HFFc6 (cell line): ENCODE measurements at places on chromosomes 3 and 15. TPM values are rescaled to one million over a fixed set of nuclear protein-coding genes. Genes with fewer than 3 reads are reported as not detected.

Gene PROK2
- total RNA-seq, result not detected in 3 replicates

Gene SLC12A8
- total RNA-seq, result 2.5 to 3.7 TPM (median 2.5 TPM) in 3 replicates

Gene GPR62
- total RNA-seq, result 0.09 to 0.10 TPM in 2 of 3 replicates, not detected in the other

Gene RNF7
- total RNA-seq, result 135 and 168 TPM in 2 replicates

Gene SPINK8
- total RNA-seq, result not detected in 3 replicates

Gene TNFSF10
- total RNA-seq, result not detected in 3 replicates

Gene UPK1B
- not detected in 3 replicates for total RNA-seq

Gene PRKCI
- 24.9 to 32.2 TPM (median 28.3 TPM) in 3 replicates for total RNA-seq

Gene COX5A
- total RNA-seq, result 187 to 195 TPM (median 189 TPM) in 3 replicates

- no peak overlapping the region for H3K4me3 ChIP-seq
- H3K27ac ChIP-seq, result no peak overlapping the region
- peaks cover 12% of the 10 kb centered on the region for H3K4me1 ChIP-seq
- no peaks in the 10 kb centered on the region for H3K36me3 ChIP-seq
Observed at GRCh38 chr15:92076541-92076940, 223.0 kb downstream of the SLCO3A1 start.

- H3K27me3 ChIP-seq, result no peaks in the 10 kb centered on the region; the same call in none of the 2 replicates
- no peak overlapping the region for H3K27ac ChIP-seq
- no peak for DNase-seq
- H3K36me3 ChIP-seq, result no peaks in the 10 kb centered on the region
- H3K4me1 ChIP-seq, result peaks cover 37% of the 10 kb centered on the region
Observed at GRCh38 chr3:46504789-46505188, 7.0 kb downstream of the RTP3 start.

DNA sequence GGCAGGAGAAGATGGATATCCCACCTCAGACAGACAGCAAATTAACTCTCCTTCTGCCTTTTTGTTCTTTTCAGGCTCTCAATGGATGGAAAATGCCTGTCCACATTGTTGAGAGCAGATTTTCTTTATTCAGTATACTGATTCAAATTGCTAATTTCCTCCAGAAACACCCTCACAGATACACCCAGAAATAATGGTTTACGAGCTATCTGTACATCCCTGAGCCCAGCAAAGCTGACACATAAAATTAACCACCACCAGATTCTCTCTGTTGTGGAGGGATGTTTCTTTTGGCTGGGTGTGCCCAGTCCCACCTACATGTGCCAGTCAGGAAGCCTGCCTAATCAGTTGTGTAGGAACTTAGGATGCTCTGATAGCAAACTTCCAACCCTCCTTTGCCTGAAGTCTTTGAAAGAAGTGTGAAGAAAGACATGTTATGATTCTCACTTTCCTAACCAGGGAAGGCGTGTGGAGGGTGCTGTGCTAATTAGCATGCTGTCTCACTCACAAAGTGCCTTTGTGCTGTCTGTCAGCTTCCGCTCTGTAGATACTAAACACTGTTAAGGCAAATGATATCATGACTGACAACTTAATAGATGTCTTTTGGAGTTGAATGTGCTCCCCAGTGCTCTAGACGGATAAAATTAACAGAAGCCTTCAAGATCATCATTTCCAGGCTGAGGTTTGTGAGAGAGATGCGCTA lies 208.5 kb downstream of the CLSTN2 start:
- no peak for DNase-seq
- H3K4me1 ChIP-seq, result no peaks in the 10 kb centered on the region
- H3K36me3 ChIP-seq, result peaks cover 5% of the 10 kb centered on the region; the same call in 1 of the 2 replicates
- no peak overlapping the region for H3K4me3 ChIP-seq
- no peaks in the 10 kb centered on the region for H3K27me3 ChIP-seq

GRCh38 chr3:10365791-10366190 lies 44.9 kb upstream of the SEC13 start:
- DNase-seq, result no peak
- H3K36me3 ChIP-seq, result peaks cover 8% of the 10 kb centered on the region
- no peak overlapping the region for H3K4me3 ChIP-seq
- H3K27me3 ChIP-seq, result peaks cover 3% of the 10 kb centered on the region
- H3K4me1 ChIP-seq, result peaks cover 49% of the 10 kb centered on the region

DNA sequence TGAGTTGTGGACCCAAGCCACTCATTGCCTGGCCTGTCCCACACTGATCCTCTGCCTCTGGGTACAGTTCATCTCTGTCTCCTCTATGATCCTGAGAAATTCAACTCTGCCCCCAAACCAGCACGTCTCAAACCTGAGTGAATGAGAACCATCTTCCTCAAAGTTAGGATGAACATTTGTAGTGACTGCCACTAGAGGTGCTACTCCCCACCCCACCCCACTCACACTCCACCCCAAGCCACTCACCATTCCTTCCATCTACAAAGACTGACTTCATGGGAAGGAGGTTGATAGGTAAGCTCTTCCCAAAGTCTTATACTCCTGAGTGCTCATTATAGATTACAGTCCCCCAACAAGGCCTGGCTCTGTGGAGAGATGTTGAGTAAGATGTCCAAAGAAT lies 43.8 kb downstream of the NEK10 start:
- H3K4me1 ChIP-seq, result peaks cover 65% of the 10 kb centered on the region
- peaks cover 45% of the 10 kb centered on the region for H3K36me3 ChIP-seq
- H3K27ac ChIP-seq, result peak overlapping the region; percentile 94
- DNase-seq, result no peak
- H3K27me3 ChIP-seq, result peaks cover 1% of the 10 kb centered on the region; the same call in 1 of the 2 replicates

DNA sequence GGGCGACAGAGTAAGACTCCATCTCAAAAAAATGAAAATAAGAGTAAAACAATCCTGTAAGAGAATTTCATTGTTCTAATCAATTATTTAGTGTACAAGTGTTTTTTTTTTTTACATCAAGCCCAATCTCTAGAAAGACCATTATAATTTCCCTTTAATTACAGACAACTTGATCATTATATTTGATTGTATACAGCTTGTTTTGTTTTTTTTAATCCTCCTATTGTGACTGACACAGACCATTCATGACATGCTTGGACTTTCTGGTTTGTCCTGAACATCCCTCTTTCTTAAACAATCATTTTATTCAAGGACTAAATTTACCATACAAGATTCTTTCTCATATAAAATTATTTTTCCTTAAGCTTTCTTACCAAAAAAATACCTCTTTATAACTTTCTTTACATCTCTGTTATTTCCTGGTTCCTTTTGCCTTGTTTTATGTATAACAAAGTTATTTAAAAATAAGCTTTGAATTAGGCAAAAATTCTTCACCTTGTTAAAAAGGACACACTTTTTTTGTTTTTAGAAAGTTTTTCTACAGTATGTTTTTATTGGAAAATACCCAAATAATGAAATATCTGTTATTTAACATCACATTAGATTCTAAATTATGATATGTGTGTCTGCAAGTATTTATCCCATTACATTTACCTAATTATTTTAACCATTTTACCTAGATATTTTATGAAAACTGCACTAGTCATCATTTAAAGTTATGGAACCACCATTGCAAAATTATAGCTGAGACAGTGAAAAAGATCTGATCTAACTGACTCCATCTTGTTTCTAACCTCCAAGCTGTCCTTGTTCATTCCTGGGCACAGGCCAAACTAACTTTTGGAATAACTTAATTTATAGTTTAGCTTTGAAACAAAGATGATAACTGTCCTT lies 26.1 kb upstream of the GFM1 start:
- H3K27ac ChIP-seq, result no peak overlapping the region
- no peaks in the 10 kb centered on the region for H3K36me3 ChIP-seq
- H3K27me3 ChIP-seq, result no peaks in the 10 kb centered on the region; the same call in 1 of the 2 replicates

GRCh38 chr3:74409066-74409465 lies 205.4 kb downstream of the CNTN3 start:
- DNase-seq, result no peak
- no peak overlapping the region for H3K27ac ChIP-seq
- peaks cover 28% of the 10 kb centered on the region for H3K36me3 ChIP-seq
- H3K4me3 ChIP-seq, result no peak overlapping the region
- no peaks in the 10 kb centered on the region for H3K27me3 ChIP-seq

DNA sequence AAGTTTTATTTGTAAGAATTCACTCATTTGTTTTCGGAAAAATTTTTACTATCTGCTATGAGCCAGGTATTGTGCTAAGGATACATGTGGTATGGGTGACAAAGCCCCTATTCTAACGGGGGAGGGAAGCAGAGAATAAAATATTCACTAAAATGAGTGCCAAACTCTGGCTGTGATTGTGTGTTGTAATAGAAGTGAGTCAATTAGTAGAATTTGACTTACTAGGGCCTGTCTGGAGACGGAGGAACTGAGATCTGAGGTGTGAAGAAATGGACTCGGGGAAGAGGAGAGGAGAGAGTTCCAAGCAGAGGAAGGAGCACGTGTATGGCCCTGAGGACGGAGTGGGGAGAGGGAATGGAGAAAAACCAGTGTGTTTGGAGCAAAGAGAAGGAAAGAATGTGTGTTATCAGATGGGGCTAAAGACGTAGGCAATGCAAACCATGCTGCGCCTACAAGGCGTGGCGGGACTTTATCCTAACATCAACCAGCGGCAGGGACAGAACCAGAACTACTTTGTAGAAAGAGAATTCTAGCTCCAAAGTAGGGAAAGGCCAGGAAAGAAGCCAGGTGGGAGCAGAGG lies 89.1 kb downstream of the OSBPL10 start:
- H3K27me3 ChIP-seq, result peaks cover 7% of the 10 kb centered on the region
- no peak overlapping the region for H3K27ac ChIP-seq

- no peak for DNase-seq
- H3K4me3 ChIP-seq, result no peak overlapping the region
- H3K27me3 ChIP-seq, result peaks cover 8% of the 10 kb centered on the region; the same call in 1 of the 2 replicates
- no peaks in the 10 kb centered on the region; the same call in 1 of the 2 replicates for H3K36me3 ChIP-seq
- H3K4me1 ChIP-seq, result peaks cover 24% of the 10 kb centered on the region
Observed at GRCh38 chr3:142884531-142884930, 4.4 kb downstream of the PCOLCE2 start.

DNA sequence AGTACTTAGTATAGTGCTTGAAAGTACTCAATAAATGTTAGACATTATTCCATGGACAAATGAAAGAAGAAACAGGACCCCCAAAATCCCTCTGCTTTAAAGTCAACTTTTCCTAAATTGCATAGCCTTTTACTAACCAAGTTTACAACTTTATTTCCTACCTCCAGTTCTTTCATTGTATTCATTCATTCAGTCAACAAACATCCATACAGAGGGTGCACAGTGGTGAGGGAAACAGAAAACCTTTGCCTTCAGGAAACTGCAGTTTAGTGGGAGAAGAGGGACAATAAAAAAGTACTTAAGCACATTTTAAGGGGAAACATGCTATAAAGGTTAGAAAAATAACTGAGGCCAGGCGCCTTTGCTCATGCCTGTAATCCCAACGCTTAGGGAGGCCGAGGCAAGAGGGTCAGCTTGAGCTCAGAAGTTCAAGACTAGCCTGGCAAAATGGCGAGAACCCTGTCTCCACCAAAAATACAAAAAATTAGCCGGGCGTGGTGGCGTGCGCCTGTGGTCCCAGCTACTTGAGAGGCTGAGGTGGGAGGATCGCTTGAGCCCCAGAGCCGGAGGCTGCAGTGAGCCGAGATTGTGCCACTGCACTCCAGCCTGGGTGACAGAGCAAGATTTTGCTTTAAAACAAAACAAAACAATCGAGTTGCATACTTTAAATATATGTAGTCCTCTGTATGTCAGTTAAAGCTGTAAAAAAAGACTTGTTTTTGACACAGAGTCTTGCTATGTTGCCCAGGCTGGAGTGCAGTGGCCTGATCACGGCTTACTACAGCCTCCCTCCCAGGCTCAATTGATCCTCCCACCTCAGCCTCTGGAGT lies 1.1 kb upstream of the DENND4A start:
- peak overlapping the region; percentile 95 for H3K4me3 ChIP-seq
- no peak for DNase-seq
- H3K27ac ChIP-seq, result peak overlapping the region; percentile 99
- H3K27me3 ChIP-seq, result peaks cover 2% of the 10 kb centered on the region; the same call in 1 of the 2 replicates
- no peaks in the 10 kb centered on the region for H3K36me3 ChIP-seq
- peaks cover 61% of the 10 kb centered on the region for H3K4me1 ChIP-seq

GRCh38 chr15:40121911-40122638 lies 13.4 kb upstream of the BMF start:
- H3K4me1 ChIP-seq, result peaks cover 8% of the 10 kb centered on the region
- no peak for DNase-seq
- H3K36me3 ChIP-seq, result no peaks in the 10 kb centered on the region
- H3K27ac ChIP-seq, result no peak overlapping the region

- no peaks in the 10 kb centered on the region for H3K36me3 ChIP-seq
- H3K4me1 ChIP-seq, result no peaks in the 10 kb centered on the region
- H3K27me3 ChIP-seq, result peaks cover 11% of the 10 kb centered on the region; the same call in 1 of the 2 replicates
- H3K4me3 ChIP-seq, result no peak overlapping the region
- DNase-seq, result no peak
Observed at GRCh38 chr15:77029166-77030047, 34.5 kb downstream of the PSTPIP1 start.

DNA sequence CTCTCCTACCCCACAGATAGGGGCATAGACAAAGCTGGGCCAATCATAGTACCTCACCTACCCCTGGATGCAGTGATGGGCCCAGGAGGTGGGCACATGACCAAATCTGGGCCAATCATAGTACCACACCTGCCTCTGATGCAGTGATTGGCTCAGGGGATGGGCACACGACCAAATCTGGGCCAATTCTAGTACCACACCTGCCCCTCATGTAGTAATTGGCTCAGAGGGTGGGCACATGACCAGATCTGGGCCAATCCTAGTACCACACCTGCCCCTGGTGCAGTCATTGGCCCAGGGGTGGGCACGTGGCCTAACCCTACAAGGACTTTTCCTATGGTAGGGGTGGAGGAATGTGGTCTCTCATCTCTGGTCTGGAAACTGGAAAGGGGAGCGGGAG lies 56.9 kb upstream of the MEF2A start:
- no peak overlapping the region for H3K4me3 ChIP-seq
- no peaks in the 10 kb centered on the region; the same call in 1 of the 2 replicates for H3K4me1 ChIP-seq
- no peaks in the 10 kb centered on the region for H3K36me3 ChIP-seq
- no peak for DNase-seq
- H3K27ac ChIP-seq, result no peak overlapping the region

- peaks cover 65% of the 10 kb centered on the region for H3K27me3 ChIP-seq
- no peak for DNase-seq
- no peaks in the 10 kb centered on the region for H3K4me1 ChIP-seq
- H3K27ac ChIP-seq, result no peak overlapping the region
Observed at GRCh38 chr15:43268111-43269105, 1.7 kb upstream of the TGM5 start.

- peak; percentile 73 for DNase-seq
- peaks cover 5% of the 10 kb centered on the region; the same call in 1 of the 2 replicates for H3K27me3 ChIP-seq
- H3K4me3 ChIP-seq, result peak overlapping the region; percentile 28; the same call in 1 of the 2 replicates
Observed at GRCh38 chr3:157618075-157618760, 115.0 kb upstream of the VEPH1 start.

- H3K36me3 ChIP-seq, result peaks cover 6% of the 10 kb centered on the region; the same call in 1 of the 2 replicates
- peak within 1 kb of the TSS; percentile 97 for H3K4me3 ChIP-seq
- H3K4me1 ChIP-seq, result peaks cover 48% of the 10 kb centered on the region
- H3K27me3 ChIP-seq, result no peaks in the 10 kb centered on the region; the same call in 1 of the 2 replicates
Observed at GRCh38 chr3:119293871-119294695, at the start of gene ARHGAP31. TSS of gene ARHGAP31 (plus strand) at chr3:119294383. CDS start at chr3:119294905, 522 bp downstream.

- no peak for DNase-seq
- no peak overlapping the region for H3K4me3 ChIP-seq
- H3K27ac ChIP-seq, result peak overlapping the region; percentile 44; the same call in 1 of the 2 replicates
- no peaks in the 10 kb centered on the region for H3K27me3 ChIP-seq
- peaks cover 45% of the 10 kb centered on the region for H3K4me1 ChIP-seq
Observed at GRCh38 chr3:152260026-152260425, 8.7 kb upstream of the MBNL1 start.

DNA sequence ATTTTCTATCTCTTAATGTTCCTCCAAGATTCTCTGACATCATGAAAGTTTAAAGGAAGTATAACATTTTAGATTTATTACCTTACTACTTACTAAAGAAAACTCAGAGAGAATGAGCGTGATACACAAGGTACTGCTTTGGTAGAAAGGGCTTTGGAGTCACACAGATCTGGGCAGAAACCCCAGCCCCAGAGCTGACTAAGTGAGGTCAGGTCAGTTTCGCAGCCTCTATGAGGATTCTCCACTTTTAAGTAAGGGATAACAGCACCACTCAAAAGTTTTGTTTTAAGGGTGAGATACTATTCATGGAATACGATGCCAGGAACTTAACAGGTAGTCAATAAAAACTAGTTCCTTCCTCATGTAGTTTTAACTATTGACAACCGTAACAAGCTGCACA lies 76.1 kb downstream of the CLDN11 start:
- H3K27me3 ChIP-seq, result peaks cover 1% of the 10 kb centered on the region; the same call in 1 of the 2 replicates
- H3K27ac ChIP-seq, result no peak overlapping the region
- H3K36me3 ChIP-seq, result no peaks in the 10 kb centered on the region
- no peak for DNase-seq
- peaks cover 27% of the 10 kb centered on the region for H3K4me1 ChIP-seq
